ENCODE measurements at places on chromosomes 3 and 15.

- DNase-seq, result no peak
Observed at GRCh38 chr15:22925875-22926274, 54.3 kb downstream of the CYFIP1 start.

- DNase-seq, result no peak
Observed at GRCh38 chr3:38177181-38177580, 11.8 kb downstream of the OXSR1 start.

DNA sequence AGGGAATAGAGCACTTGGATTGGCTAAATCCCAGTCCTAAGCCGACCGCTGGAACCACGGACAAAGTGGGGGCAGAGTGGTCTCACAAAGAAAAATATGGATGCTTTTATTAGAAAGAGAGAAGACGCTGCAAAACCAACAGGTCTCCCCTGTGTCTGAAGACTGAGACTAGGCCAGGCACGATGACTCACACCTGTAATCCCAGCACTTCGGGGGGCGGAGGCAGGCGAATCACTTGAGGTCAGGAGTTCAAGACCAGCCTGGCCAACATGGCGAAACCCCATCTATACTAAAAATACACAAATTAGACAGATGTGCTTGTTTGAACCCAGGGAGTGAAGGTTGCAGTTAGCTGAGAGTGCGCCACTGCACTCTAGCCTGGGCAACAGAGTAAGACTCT is 61.8 kb downstream of the ZDHHC19 start:
- no peak for DNase-seq

DNA sequence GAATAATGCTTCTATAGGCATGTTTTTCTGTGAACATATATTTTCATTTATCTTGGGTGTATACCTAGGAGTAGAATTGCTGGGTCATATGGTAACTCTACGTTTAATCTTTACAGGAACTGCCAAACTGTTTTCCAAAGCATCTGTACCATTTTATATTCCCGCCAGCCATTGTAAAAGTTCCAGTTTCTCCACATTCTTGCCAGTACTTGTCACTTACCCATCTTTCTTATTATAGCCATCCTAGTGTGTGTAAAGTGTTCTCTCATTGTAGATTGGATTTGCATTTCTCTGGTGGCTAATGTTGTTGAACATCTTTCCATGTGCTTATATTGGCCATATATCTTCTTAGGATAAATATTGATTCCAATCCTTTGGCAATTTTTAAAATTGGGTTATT is 31.2 kb upstream of the CFAP20DC start:
- no peak for DNase-seq

GRCh38 chr3:65877160-65877559 is 161.6 kb downstream of the MAGI1 start:
- no peak for DNase-seq

- no peak for DNase-seq
Observed at GRCh38 chr3:15635121-15635661, 33.6 kb downstream of the BTD start.

GRCh38 chr3:172076212-172076611 is 36.8 kb downstream of the FNDC3B start:
- no peak for DNase-seq

GRCh38 chr15:47587940-47588802 is 129.1 kb upstream of the SEMA6D start:
- no peak for DNase-seq

GRCh38 chr3:20669675-20670074 is 483.7 kb upstream of the SGO1 start:
- DNase-seq, result no peak

GRCh38 chr3:194685718-194686413 is at the start of gene FAM43A:
Gene FAM43A (plus strand): TSS chr3:194685883. CDS start chr3:194686827, 944 bp downstream.
- peak; percentile 97 for DNase-seq

Data from Right ventricle myocardium inferior (tissue), 1 donor.